CD4-positive, alpha-beta T cell treated with Interleukin-17A for 1 hour (primary cell): ENCODE measurements at places on chromosomes 5 and 9.

DNA sequence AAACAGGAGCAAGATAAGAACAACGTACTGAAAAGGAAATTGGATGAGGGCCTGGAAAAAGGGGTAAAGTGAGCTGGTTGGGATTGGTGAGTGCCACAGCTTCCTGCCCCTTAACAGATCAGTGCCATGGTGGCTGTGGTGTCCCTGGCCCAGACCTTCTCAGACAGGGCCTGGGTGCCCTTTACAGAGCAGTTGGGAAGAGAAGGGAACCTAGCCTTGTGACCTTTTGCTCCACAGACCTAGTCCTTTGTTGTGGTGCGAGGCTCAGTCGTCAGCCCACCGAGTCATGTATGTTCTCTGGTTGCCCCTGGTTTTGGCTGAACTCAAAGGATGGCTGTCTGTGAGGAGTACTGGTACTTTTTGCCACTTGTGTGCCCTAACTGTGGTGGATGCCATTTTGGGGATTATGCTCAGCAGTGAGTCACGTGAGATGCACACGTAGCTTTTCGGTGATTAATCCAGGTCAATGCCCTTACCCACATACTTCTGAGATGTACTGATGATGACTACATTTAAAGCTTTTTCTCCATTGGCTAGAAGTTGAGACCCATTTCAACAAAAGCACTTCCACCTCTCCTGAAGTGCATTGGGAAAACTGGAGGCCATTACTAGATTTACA is 48.4 kb downstream of the EXOSC2 start:
- no peak for DNase-seq

DNA sequence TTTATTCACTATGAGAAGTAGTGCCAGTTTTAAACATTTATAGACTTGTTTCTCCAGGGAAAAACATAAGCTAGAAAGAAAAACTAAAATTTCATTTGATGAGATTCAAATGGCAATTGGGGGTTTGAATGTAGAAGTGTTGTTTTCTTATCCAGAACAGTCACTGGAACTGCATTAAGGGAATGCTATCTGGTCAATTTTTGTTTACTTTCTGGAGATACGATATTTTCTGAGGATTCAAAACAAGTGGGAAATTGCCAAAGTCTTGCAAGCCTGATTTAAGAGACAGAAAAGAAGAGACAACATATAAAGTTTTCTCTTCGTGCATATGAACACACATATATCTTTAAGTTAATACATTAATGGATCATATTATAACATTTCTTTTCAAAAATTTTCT is 118.4 kb downstream of the NXNL2 start:
- DNase-seq: no peak

- no peak for DNase-seq
These were observed 524 bp downstream of the MEGF10 start for GRCh38 chr5:127290946-127291693.

- DNase-seq: no peak
These were observed 146.9 kb upstream of the GNA14 start for GRCh38 chr9:77794985-77795384.

- DNase-seq: no peak
These were observed 132.6 kb upstream of the PDE4D start for GRCh38 chr5:60026161-60026560.

GRCh38 chr9:135997090-135998015 is 36.2 kb upstream of the UBAC1 start:
- DNase-seq: no peak

DNA sequence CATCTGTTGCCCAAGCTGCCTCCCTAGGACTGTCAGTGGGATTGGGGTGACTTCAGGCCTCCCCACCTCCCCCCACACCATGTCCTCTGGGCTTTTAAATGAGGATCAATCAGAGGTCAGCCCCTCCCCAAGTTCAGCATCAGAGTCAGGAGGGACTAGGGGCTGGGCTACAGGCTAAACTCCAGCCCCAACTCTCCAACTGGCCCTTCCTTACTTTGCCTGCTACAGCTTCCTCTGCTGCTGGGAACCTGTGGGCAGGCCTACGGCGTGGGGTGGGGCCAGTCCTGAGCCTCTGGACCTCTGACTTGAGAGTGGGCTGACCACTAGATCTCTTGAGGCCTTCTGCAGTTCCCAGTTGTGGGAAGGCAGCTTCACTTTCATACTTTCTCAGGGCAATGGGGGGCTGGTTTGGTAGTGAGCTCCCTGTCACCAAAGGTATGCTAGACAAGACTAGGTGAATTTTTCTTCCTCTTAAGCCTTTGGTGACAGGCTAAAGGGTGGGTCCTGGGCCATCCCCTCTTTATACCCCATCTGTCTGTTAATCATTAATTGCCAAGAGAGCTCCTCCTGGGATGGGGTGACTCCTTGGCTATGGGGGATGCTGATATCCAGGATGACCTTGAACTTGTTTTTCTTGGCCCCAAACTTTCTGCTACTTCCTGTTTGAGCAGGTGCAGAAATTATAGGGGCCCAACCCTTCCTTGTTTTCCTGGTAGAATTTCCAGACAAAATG is 10.8 kb upstream of the DAB2IP start:
- DNase-seq: no peak

DNA sequence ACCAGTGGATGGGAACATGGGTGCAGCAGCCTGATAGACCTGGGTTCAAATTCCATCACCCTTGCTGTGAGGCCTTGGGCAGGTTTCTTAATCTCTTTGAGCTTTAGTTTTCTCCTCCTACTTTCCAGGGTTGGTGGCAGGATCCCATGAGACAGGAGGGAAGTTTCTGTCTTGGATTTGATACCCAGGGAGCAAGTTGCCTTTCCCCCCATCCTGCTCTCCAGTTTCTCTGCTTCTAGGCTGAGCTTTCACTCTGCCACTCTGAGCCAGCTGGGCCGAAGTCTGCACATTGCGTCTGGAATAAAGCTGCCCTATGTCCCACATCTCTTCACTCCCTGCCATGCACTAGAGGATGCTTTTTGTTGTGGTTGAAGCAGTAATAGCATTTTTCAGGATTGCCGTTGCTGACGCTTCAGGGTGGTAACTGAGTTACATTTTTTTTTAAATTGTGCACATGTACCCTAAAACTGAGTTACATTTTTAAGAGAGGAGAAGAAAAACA is 40.5 kb upstream of the ANGPTL2 start:
- DNase-seq: no peak

DNA sequence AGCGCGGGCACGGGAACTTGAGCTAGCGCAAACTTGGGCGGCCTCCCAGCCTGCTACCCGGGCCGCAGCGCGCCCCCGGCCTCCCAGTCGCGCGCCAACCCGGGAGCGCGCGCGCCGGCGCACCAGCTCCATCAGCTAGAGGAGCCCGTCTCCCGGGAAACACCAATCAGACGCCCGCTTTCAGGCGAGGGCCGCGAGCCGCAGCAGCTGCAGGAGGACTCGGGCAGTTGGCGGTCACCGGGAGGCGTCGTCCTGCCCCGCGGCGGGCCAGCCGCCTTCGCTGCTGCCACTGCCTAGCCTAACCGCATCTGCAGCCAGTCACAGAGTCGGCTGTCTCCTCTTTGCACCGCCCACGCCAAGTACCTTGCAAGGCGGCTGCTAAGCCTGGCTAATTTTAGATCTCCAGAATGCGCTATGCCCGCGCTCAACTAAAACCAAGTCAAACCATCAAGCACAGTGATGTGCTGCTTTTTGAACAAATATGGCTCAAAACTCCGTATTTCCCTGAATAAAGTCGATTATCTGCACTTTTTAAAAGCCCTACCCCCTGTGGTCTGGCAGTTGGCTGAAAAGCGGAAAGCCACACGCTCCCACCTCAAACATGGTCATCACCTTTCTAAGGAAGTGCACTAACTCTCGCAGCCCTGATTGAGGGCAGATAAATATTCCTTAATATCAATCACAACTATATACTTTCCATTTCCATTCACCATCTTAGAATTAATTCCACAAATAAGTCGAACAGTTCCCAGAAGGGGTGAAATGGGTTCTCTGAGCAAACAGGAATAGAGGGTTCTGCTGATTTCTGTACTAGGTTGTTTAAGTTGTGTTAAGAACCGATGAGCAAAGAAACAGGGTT is 221.8 kb downstream of the MEF2C start:
- no peak for DNase-seq

GRCh38 chr9:112430006-112430522 is 50.2 kb downstream of the HSDL2 start:
- DNase-seq: no peak

DNA sequence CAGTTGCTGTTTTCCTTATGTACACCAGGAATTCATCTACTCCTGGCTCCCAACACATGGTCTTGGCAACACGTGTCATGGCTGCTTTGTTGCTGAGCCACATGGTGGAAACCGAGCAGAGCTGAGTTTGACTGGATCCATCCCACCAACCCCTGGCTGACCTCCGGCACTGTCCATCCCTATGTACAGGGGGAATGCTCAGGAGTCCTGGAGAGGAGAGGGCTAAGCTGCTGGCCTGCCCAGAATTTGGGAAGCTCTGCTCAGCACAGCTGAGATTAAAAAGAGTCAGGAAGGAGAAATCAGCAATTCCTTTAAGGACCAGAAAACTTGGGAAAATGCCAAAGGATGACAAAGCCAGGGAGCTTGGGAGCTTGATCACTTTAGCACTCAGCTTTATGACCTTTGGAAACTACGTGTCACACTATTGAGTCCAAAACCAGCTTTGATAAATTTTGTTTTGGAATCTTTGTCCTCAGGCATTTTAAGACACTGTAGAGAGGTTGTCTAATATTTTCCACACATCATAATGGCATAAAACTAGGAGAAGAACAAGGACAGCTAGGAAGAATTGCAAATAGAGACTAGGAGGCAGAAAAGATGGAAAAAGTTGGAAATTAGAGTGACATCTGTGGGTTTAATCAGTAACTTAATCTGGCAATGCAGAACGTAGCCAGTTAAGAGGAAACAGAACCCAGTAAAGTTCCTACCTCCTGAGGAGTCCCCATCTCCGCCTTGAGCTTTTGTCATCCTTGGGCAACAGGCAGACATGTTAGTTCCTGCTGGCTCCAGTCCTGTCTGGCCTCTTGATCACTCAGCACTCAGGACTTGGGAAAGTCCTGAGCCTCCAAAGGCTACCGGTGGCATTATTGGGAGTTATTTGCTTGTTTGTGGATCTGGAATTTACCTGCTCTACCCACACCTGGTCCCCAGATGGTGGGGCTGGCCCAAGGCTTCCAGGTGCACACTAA is 62.5 kb upstream of the PLPP1 start:
- DNase-seq: no peak

- no peak for DNase-seq
These were observed 65.7 kb downstream of the SIL1 start for GRCh38 chr5:139132515-139132914.

DNA sequence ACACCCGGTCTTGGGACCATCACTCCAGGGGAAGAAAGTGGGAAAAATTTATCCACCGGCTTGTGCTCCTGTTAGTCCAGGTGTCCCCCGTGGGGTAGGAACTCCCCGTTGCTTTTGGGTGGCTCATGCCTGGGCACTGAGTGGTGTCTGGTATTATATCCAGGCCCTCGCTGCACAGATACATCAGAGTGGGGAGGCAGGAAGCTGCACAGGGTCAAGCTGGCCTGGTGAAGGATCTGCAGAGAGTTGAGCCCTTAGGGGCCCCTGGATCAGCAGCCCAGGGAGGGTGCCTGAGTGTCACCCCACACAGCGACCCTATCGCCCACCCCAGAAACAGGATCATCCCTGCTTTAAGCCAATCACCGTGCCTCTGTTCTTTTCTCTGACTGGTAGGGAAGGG is 24.4 kb upstream of the COL5A1 start:
- DNase-seq: no peak

GRCh38 chr5:33612386-33612785 is 171.6 kb downstream of the TARS1 start:
- no peak for DNase-seq

- no peak for DNase-seq
These were observed 186.6 kb downstream of the CRB2 start for GRCh38 chr9:123542435-123543225.

DNA sequence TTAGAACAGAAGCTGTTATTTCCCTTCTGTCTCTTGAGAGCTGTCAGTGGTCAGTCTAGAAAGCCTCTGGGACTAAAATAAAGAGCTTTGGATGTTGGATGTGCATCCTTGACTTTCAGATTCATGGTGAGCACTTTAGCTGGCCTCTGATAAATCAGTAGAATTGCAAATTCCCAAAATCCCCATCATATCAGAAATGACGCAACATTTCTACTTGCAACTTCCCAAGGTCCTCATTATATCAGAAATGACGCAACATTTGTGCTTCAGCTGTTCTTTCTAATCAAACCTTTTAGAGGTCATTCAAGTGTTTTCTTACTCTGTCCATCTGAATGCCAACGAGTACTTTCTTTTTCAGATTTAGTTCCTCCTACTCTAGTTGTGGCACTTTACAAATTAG is 167.3 kb upstream of the MOCS2 start:
- no peak for DNase-seq

DNA sequence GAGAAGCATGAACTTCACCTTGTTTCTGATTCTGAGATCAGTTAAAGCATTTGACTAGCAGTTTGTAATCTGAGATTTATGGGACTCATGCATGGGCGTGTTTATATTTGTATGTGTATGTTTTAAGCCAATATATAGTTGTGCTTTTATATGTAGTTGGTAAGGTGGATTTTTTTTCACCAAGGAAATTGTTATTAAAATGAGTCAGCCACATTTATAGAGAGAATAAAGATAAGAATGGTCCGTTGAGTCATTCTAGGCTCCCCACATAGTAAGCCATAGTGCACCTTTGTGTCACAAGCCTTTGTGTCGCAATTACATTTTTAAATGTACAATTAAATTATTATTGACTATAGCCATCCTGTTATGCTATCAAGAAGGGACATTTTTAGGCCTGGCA is 89.0 kb downstream of the NLN start:
- no peak for DNase-seq

- no peak for DNase-seq
These were observed 561.1 kb downstream of the MTRR start for GRCh38 chr5:8429778-8430758.

DNA sequence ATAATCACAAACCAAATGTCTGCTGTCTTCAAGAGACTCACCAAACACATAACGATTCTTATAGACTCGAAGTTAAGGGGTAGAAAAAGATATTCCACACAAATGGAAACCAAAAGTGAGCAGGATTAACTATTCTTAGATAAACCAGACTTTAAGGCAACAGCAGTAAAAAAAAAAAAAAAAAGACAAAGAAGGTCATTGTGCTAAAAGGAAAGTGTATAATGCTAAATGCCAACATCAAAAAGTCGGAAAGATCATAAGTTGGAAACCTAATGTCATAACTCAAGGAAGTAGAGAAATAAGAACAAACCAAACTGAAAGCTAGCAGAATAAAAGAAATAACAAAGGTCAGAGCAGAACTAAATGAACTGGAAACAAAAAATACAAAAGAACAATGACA is 714.6 kb downstream of the SEMA5A start:
- DNase-seq: no peak

GRCh38 chr9:135741276-135742219 is 39.6 kb downstream of the KCNT1 start:
- no peak for DNase-seq
